ENCODE measurements at places on chromosomes 12 and 14.

DNA sequence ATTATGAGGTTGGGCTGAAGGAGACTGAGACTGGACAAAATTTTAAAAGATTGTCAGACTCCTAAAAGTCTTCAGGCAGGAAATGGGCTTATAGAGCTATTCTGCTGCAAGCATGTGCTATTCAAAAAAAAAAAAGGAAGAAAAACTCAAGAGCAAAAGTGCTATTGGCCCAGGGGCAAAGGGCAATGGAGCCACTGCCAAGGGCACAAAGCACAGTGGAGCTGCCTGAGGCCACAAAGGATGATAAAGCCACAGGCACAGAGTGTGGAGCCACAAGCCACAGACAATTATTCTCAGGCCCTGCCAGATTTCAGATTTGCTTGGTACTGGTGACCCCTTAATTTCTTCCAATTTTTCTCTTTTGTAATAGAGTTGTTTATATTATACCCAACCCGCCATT is 29.6 kb upstream of the GRIN2B start:
- no peak overlapping the region for H3K27ac ChIP-seq
- H3K36me3 ChIP-seq, result no peaks in the 10 kb centered on the region
- no peaks in the 10 kb centered on the region for H3K27me3 ChIP-seq
- no peaks in the 10 kb centered on the region for H3K4me1 ChIP-seq
- peak; percentile 62 for DNase-seq

DNA sequence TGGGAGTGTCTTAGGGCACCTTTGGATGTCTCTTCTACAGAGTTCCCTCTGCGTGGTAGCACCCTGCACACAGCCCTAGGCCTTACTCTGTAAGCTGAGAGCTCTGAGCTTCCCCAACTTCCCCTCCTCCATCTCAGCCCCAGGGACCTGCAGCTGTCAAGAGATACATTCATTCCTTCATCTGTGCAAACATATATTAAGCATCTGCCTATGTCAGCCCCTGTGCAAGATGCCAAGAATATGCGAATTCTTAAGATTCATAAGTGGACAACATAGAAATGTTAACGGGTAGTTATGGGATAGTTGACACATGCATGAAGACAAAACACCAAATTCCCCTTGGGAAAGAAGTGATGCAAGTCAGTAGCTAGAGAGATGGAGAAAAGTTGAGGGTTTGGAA is 190.8 kb downstream of the SLC41A2 start:
- H3K27me3 ChIP-seq, result no peaks in the 10 kb centered on the region
- H3K4me3 ChIP-seq, result no peak overlapping the region
- H3K27ac ChIP-seq, result no peak overlapping the region

GRCh38 chr14:81801921-81802320 is 268.3 kb upstream of the SEL1L start:
- H3K4me3 ChIP-seq, result no peak overlapping the region
- H3K27me3 ChIP-seq, result no peaks in the 10 kb centered on the region
- H3K4me1 ChIP-seq, result no peaks in the 10 kb centered on the region

DNA sequence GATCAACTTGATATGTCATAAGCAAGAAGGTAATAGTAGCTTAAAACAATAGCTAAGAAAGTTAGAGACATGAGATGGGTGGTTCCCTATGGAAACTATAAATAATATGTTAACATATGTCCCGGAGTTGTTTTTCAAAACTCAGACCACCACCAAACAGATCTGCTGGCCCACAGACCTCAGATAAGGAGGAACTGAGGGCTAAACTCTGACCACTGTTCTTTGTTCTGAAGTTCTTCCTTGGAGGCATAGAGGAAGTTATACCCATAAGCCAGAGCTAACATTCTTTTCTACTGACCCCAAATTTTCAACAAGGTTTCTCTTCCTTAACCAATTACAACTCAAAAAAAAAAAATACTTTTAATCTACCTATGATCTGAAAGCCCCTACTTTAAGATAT is 156.1 kb upstream of the FSCB start:
- no peak overlapping the region for H3K4me3 ChIP-seq
- peaks cover 9% of the 10 kb centered on the region for H3K4me1 ChIP-seq

GRCh38 chr12:108839890-108840230 is 17.5 kb downstream of the SSH1 start:
- peaks cover 7% of the 10 kb centered on the region for H3K4me1 ChIP-seq
- no peaks in the 10 kb centered on the region for H3K36me3 ChIP-seq
- DNase-seq, result no peak
- H3K4me3 ChIP-seq, result no peak overlapping the region

DNA sequence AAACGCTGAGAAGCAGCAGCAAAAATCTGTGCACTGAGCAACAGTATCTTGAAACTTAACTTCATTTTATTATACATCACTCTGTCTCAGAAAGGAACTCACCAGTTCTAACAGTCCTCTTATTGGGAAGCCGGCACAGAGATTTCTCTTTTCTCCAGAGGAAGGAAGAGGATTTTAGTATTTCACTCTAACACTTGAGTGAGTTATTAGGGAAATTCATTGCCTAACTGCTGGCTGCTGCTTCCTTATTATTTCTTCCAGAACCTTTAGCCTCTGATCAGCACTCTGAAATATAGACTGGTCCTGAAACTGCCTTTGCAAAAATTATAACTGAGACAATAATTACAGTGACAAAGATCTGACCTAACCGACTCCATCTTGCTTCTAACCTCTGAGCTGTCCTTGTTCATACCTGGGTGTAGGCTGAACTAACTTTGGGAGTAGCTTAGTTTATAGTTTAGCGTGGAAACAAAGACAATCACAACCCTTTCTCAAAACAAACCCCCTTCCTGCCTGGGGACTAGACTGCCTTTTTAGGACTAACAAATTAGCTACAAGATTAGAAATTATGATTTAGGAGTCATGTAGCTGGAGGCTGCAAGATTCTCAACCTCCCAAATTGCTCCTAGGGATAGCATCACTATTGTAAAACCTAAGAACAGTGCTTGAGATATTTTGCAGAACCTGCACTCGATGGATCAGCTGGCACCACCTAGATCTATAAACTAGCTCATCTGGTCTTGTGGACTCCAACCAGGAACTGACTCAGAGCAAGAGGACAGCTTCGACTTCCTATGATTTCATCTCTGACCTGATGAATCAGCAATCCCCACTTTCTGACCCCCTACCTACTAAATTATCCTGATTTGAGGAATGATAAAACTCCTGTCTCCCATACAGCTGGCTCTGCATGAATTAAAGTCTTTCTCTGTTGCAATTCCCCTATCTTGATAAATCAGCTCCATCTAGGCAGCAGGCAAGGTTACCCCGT is 117.5 kb downstream of the DYRK2 start:
- no peak overlapping the region for H3K4me3 ChIP-seq
- H3K36me3 ChIP-seq, result no peaks in the 10 kb centered on the region
- no peaks in the 10 kb centered on the region for H3K27me3 ChIP-seq
- H3K4me1 ChIP-seq, result no peaks in the 10 kb centered on the region
- DNase-seq, result no peak

- no peak overlapping the region for H3K27ac ChIP-seq
- no peak for DNase-seq
- no peak overlapping the region for H3K4me3 ChIP-seq
- H3K27me3 ChIP-seq, result no peaks in the 10 kb centered on the region
Observed at GRCh38 chr12:128245121-128245520, 21.8 kb upstream of the TMEM132C start.

- no peaks in the 10 kb centered on the region for H3K36me3 ChIP-seq
- no peak for DNase-seq
- no peak overlapping the region for H3K27ac ChIP-seq
- H3K4me3 ChIP-seq, result no peak overlapping the region
- no peaks in the 10 kb centered on the region for H3K4me1 ChIP-seq
- no peaks in the 10 kb centered on the region for H3K27me3 ChIP-seq
Observed at GRCh38 chr12:123034865-123035264, 54.4 kb downstream of the ARL6IP4 start.

GRCh38 chr14:61337893-61338292 is 16.5 kb downstream of the PRKCH start:
- H3K27me3 ChIP-seq, result no peaks in the 10 kb centered on the region
- no peak for DNase-seq
- H3K4me1 ChIP-seq, result no peaks in the 10 kb centered on the region
- H3K27ac ChIP-seq, result no peak overlapping the region
- no peaks in the 10 kb centered on the region for H3K36me3 ChIP-seq

DNA sequence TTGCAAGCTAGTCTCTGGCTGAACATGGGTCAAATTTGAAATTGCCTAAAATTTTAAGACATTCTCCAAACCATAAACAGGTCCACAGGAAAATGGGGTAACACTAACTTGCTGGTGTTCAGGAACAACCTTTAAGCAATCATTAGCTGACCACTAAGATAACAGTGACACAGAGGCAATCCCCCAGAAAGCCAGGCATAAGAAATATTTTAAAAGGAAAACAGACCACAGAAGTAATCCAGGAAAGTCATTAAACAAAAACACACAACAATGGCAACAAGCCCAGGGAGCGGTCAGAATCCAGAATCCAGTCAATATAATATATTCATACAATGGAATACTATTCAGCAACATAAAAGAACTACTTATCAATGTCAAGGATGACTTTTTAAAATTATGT is 59.1 kb downstream of the LRP6 start:
- no peak overlapping the region for H3K4me3 ChIP-seq
- no peaks in the 10 kb centered on the region for H3K27me3 ChIP-seq
- no peak for DNase-seq

- no peaks in the 10 kb centered on the region for H3K4me1 ChIP-seq
- no peaks in the 10 kb centered on the region for H3K27me3 ChIP-seq
- H3K27ac ChIP-seq, result no peak overlapping the region
- no peak overlapping the region for H3K4me3 ChIP-seq
- H3K36me3 ChIP-seq, result no peaks in the 10 kb centered on the region
Observed at GRCh38 chr14:76881348-76881747, 55.1 kb downstream of the LRRC74A start.

- no peaks in the 10 kb centered on the region for H3K36me3 ChIP-seq
- H3K4me3 ChIP-seq, result no peak overlapping the region
- no peaks in the 10 kb centered on the region for H3K4me1 ChIP-seq
- DNase-seq, result no peak
- H3K27me3 ChIP-seq, result no peaks in the 10 kb centered on the region
Observed at GRCh38 chr12:24425601-24425970, 476.1 kb upstream of the SOX5 start.

DNA sequence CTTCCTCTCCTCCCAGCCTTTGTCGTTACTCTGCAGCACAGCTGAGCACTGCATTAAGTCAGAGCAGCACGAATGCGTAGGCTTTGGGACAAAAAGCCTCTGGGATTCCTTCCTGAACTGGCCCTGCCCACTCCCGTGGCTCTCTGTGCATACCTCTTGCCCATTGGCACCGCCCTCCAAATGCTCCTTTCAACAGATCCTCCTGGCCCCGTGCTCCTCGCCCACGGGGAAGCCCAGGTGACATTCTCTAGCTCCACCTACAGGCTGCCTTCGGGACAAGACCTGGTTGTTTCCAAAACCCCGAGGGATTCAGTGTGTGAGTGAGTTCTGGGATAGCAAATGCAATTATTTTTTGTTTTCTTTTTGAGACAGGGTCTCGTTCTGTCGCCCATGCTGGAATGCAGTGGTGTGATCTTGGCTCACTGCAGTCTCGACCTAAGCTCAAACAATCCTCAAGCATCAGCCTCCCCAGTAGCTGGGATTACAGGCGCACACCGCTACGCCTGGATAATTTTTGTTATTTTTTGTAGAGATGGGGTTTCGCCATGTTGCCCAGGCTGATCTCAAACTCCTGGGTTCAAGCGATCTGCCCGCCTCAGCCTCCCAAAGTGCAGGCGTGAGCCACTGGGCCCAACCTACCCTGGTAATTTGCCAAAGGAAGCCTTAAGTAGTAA is 17.9 kb upstream of the TDRD9 start:
- no peak overlapping the region for H3K4me3 ChIP-seq
- DNase-seq, result peak; percentile 89
- H3K27me3 ChIP-seq, result no peaks in the 10 kb centered on the region
- H3K27ac ChIP-seq, result no peak overlapping the region
- H3K36me3 ChIP-seq, result peaks cover 38% of the 10 kb centered on the region

- peak overlapping the region; percentile 30 for H3K27ac ChIP-seq
- H3K36me3 ChIP-seq, result no peaks in the 10 kb centered on the region
- H3K4me1 ChIP-seq, result peaks cover 4% of the 10 kb centered on the region
- DNase-seq, result no peak
- no peaks in the 10 kb centered on the region for H3K27me3 ChIP-seq
Observed at GRCh38 chr12:106343214-106343528, 14.4 kb upstream of the POLR3B start.

- H3K27me3 ChIP-seq, result no peaks in the 10 kb centered on the region
- no peaks in the 10 kb centered on the region for H3K36me3 ChIP-seq
Observed at GRCh38 chr12:9951026-9951675, 19.0 kb upstream of the CLEC2A start.

DNA sequence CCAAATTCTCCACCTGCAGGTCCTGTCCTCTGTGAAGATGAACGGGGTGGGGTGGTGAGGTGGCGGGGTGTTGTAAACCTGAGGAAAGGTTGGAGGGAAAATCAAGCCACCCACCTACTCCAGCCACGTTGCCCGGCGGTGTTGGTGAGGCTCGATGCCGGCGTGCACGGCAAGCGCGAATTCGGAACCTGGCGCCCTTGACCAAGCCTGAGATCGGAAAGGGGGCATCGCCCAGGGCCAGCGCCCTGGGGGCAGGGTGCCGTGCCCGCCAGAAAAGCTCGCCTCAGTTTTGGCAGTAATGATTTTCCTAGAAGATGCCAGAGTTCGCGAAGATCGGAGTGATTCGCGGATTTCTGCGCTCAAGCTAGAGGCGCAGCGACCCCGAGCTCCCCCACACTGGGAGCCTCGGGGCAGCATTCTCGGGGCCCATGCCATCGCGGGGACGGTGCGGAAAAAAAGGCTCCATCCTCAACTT is 817 bp downstream of the STXBP6 start:
- peak overlapping the region; percentile 69 for H3K4me3 ChIP-seq
- no peaks in the 10 kb centered on the region for H3K36me3 ChIP-seq
- DNase-seq, result no peak
- no peak overlapping the region for H3K27ac ChIP-seq
- H3K27me3 ChIP-seq, result no peaks in the 10 kb centered on the region

DNA sequence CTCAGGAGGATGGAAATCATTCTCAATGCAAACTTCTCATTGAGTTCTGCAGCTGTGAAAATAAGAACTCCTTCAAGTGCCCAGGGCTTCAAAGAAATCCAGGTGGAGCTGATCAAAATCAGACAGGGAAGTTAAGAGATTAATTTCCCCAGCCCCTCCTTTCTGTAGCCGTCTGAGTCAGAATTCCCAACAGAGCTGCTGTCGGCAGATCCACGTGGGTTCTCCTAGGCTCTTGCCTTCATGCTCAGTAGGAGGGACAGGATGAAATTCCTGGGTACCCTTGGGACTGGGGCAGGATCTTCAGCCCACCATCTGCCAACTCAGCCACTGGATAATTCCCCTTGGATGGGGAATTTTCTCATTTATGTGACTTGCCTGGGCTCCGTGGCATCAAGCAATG is 13.3 kb downstream of the TGFB3 start:
- DNase-seq, result no peak
- no peaks in the 10 kb centered on the region for H3K27me3 ChIP-seq
- peaks cover 6% of the 10 kb centered on the region for H3K36me3 ChIP-seq
- no peaks in the 10 kb centered on the region for H3K4me1 ChIP-seq
